ENCODE measurements at places on chromosomes 7 and 10. TPM values are rescaled to one million over a fixed set of nuclear protein-coding genes. Genes with fewer than 3 reads are reported as not detected.

DNA sequence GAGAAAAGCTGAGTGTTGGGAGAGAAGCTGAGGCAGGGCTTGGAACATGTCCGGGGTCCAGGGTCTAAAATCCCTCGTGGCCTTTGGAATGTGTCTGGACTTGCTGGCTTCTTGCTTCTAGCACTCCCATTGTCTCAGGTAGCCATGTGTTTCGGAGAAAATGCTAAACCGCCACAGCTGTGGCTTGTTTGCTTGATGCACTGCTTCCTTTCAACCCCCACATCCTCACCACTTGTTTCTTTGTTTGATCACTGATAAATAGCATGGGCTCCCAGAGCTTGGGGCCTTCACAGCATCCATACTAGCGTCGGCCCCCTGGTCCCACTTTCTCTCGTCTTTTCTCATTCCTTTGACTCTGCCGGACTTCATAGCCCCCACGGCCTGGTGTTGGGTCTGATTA, 102.7 kb downstream of the ANKRD26 start:
- H3K27ac ChIP-seq = no peak overlapping the region
- DNase-seq = no peak
- H3K4me3 ChIP-seq = no peak overlapping the region
- no peaks in the 10 kb centered on the region for H3K36me3 ChIP-seq
- no peaks in the 10 kb centered on the region for H3K4me1 ChIP-seq

GRCh38 chr10:130485958-130486895, 350.0 kb downstream of the GLRX3 start:
- H3K4me1 ChIP-seq = no peaks in the 10 kb centered on the region
- H3K4me3 ChIP-seq = no peak overlapping the region
- no peaks in the 10 kb centered on the region for H3K36me3 ChIP-seq

GRCh38 chr7:51701935-51702334, 385.3 kb upstream of the COBL start:
- H3K4me3 ChIP-seq = no peak overlapping the region
- no peaks in the 10 kb centered on the region for H3K27me3 ChIP-seq
- no peaks in the 10 kb centered on the region for H3K36me3 ChIP-seq
- DNase-seq = no peak

DNA sequence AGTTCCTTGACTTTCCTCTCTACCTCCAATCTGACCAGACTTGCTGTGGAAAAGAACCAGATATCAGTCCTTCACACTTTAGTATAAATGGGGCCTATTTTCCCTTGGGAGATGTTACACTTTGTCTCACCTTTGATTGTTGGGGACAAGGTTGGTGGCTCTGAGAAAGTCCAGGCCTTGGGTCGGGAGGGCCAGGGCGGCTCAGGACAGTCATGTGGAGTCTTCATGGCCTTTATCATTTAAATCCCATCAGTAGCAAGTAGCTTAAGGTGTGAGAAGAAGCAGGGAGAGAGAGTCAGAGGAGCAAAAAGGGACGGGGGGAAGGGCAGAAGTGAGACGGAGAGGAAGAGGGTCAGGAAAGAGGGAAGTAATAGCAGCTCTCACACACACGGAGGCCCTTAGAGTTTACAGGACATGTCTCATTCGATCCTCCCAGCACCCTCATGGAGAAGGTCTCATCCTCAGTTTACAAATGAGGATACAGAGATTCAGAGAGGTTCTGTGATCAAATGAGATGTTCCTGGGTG, 40.5 kb downstream of the TBATA start:
- H3K27ac ChIP-seq = no peak overlapping the region
- no peaks in the 10 kb centered on the region for H3K27me3 ChIP-seq
- peaks cover 22% of the 10 kb centered on the region for H3K4me1 ChIP-seq
- H3K36me3 ChIP-seq = no peaks in the 10 kb centered on the region
- no peak overlapping the region for H3K4me3 ChIP-seq

GRCh38 chr7:27269455-27269854, 26.9 kb downstream of the EVX1 start:
- no peak for DNase-seq
- H3K27ac ChIP-seq = no peak overlapping the region
- H3K36me3 ChIP-seq = no peaks in the 10 kb centered on the region
- no peaks in the 10 kb centered on the region for H3K4me1 ChIP-seq

DNA sequence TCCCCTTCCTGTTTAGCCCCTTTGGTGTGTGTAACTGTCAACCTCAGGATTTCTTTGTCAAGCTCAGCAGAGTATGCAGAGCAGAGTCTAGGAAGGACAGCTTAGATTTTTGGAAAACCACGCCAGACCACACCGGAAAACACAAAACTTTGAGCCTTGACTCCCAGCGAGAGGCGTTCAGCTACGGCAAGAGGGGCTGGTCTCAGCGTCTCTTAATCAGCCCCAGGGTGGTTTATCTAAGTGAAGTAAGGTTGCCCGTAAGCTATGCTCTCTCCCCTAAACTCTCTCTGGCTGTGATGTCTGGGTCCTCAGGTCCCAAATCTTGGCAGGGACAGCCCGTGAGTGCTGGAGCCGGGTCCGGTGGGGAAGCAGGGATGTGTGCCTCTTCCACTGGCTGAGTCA, 230.9 kb downstream of the KLF6 start:
- H3K4me3 ChIP-seq = peak overlapping the region; percentile 3
- no peak for DNase-seq
- no peak overlapping the region for H3K27ac ChIP-seq
- no peaks in the 10 kb centered on the region for H3K36me3 ChIP-seq
- H3K4me1 ChIP-seq = no peaks in the 10 kb centered on the region

DNA sequence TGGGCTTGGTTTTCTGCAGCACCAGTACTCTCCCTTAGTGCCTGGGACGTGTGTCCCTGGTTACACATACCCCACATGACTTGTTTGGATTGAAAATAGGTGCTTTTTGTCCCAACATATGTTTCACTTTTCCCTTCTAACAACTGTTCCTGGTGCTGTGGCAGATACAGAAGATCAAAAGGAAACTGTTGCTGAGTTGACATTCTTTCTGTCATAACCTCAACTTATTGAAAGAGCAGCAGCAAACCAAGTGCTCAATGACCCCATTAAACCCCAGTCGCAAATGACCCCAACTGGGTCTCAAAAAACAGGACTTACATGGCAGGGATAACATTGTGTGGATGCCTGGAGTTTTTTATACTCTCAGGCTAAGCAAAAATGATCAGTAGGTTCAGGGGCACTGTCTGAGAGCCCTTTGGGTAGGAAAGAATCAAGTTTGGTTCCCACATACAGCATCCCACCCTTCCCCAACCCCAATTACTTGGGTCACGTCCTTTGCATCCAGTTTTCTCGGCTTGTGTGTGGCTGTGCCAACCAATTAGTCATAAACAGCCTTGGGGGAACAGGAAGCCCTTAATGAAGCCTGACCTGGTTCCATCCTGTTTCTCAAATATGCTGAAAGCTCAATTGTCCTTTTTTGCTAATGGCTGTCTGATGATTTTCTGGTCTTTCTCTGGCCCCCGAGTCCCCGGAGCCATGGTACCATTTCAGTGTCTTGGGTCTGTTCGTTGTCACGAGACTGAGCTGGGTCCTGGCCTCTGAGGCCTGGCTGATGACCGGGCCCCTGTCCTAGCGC, 4.9 kb downstream of the HKDC1 start:
- no peaks in the 10 kb centered on the region for H3K4me1 ChIP-seq
- no peak for DNase-seq
- H3K27me3 ChIP-seq = no peaks in the 10 kb centered on the region

DNA sequence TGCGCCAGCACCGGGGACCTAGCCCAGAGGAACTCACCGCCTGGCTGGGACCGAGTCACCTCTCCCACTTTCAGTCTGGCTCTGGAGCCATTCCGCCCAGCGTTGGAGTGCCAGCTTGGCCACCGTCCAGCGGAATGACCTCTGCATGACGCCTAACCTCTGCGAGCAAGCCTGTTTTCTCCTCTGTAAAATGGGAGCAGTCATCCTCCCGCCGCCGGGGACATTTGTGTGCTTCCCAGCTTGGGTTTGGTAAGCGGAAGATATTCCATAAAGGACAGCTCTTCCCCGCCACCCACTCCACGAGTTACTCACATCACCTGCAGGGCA, 1.3 kb upstream of the ZCCHC24 start:
- peak overlapping the region; percentile 82 for H3K27ac ChIP-seq
- no peak overlapping the region for H3K4me3 ChIP-seq
- DNase-seq = no peak
- H3K36me3 ChIP-seq = no peaks in the 10 kb centered on the region
- peaks cover 25% of the 10 kb centered on the region for H3K4me1 ChIP-seq

DNA sequence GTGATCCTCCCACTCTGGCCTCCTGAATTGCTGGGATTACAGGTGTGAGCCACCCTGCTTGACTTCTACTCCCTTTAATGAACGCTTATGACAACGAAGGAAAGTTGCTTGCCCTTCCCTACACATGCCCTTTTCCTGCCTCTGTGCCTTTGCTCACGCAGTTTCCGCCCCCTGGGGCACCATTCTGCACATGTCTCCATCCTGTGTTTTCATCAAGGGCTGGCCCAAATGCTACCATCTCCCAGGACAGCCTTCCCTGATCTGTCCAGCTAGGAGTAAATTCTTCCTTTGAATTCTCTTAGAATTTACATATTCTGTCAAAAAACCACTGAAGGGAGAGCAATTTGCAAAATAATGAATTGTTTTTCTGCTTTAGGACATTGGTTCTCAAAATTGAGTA, 50.0 kb upstream of the KMT2C start:
- DNase-seq = no peak
- H3K36me3 ChIP-seq = no peaks in the 10 kb centered on the region
- no peak overlapping the region for H3K27ac ChIP-seq
- no peak overlapping the region for H3K4me3 ChIP-seq
- H3K4me1 ChIP-seq = no peaks in the 10 kb centered on the region
- no peaks in the 10 kb centered on the region for H3K27me3 ChIP-seq

- H3K27ac ChIP-seq = no peak overlapping the region
- no peaks in the 10 kb centered on the region for H3K36me3 ChIP-seq
- DNase-seq = no peak
- H3K4me3 ChIP-seq = no peak overlapping the region
Measured at GRCh38 chr7:6234384-6234783, 38.0 kb downstream of the CYTH3 start.

DNA sequence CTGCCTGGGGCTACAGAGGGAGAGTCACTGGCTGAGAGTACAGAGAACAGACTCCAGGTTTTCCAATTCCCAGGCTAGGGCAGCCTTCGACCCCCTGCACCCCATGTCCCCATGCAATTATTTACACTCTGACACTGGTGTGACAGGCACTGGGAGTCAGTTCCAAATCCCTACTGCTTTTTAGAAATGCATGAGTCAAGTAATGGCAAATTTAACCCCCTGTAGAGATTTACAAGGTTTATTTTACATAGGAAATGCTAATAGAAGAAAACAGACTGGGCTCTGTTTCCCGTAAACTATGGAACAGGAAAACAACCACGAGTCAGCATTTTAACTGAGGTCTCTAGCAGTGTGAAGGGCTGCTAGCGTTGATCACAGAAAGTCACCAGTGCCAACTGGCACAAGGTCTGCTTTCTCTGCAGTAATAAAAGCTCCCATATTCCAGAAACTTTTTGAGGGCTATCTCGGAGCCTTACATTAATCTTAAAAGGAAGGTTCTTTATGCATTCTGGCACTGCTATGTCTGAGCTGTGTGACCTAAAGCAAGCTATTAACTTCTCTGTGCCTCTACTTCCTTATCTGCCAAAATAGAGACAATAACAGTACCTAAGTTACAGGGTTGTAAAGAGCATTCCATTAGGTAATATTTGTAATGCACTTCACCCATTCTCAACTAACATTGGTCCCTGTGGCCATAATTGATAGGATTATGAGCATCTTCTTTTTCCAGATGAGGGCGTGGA, 28.2 kb downstream of the NOD1 start:
- H3K4me1 ChIP-seq = peaks cover 6% of the 10 kb centered on the region
- H3K4me3 ChIP-seq = no peak overlapping the region
- no peak overlapping the region for H3K27ac ChIP-seq
- no peak for DNase-seq

DNA sequence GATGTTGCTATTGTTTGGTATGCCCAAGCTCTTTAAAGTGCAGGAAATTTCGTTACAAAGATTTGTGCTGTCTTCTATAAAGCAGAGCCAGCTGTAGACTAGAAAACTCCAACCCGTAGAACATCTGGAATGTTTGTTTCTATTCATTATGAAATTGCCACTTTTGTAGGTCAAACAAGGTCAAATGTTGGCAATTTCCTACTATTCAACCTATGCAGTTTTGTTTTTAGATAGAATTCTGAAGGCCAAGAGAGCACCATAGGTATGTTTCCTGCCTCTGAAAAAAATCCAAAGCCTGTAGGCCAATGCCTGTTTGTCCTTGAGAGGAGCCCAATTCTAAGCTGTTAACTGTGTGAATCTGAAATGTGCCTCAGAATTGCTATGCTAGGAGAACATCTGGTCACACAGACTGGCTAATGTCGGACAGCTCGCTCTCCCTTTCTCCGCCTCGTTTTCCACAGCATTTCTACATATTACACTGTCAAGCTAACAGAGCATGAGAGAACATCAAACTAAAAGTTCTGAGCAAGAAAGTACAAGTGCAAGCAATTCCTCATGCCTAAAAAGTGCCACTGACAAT, 267.2 kb upstream of the LRGUK start:
- DNase-seq = no peak
- no peak overlapping the region for H3K27ac ChIP-seq
- H3K4me3 ChIP-seq = no peak overlapping the region
- no peaks in the 10 kb centered on the region for H3K4me1 ChIP-seq
- no peaks in the 10 kb centered on the region for H3K36me3 ChIP-seq

- H3K36me3 ChIP-seq = no peaks in the 10 kb centered on the region
- DNase-seq = peak; percentile 57
- H3K27me3 ChIP-seq = no peaks in the 10 kb centered on the region
- H3K4me3 ChIP-seq = no peak overlapping the region
- H3K27ac ChIP-seq = peak overlapping the region; percentile 67
Measured at GRCh38 chr7:130996833-130997231, 262.8 kb upstream of the KLF14 start.

GRCh38 chr7:158247758-158248487, 339.7 kb downstream of the PTPRN2 start:
- H3K27me3 ChIP-seq = no peaks in the 10 kb centered on the region
- H3K27ac ChIP-seq = no peak overlapping the region
- no peak for DNase-seq
- no peak overlapping the region for H3K4me3 ChIP-seq
- no peaks in the 10 kb centered on the region for H3K4me1 ChIP-seq

DNA sequence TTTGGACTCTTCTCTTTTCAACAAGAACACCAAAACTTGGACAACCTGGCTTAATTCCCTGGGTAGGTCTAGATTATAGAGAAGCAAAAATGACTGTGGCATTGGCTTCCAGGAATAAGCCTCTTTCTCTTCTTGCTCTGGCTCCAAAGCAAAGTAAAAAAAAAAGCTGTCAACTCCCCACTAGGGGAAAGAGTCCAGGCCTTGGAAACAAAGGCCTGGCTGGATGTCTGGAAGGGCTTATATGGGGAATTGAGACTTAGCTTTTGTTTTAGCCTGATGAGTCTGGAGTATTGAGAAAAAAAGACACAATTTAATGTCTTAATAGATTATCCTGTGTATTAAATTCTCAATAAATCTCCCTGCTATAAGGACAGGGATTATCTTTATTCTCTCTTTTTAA, 300.6 kb downstream of the SORCS3 start:
- H3K36me3 ChIP-seq = no peaks in the 10 kb centered on the region
- DNase-seq = no peak
- no peaks in the 10 kb centered on the region for H3K27me3 ChIP-seq
- no peak overlapping the region for H3K27ac ChIP-seq
- no peaks in the 10 kb centered on the region for H3K4me1 ChIP-seq

CHCHD2 gene
- total RNA-seq = 175 TPM

TLL2 gene
- total RNA-seq = not detected

PIK3CG gene
- total RNA-seq = 8.7 TPM

PKD2L1 gene
- 1.8 TPM for total RNA-seq

MSMB gene
- total RNA-seq = not detected

C10orf90 gene
- not detected for total RNA-seq

KLF6 gene
- total RNA-seq = 439 TPM

PITX3 gene
- not detected for total RNA-seq

All from upper lobe of left lung (tissue), 6 donors.